ENCODE measurements at places on chromosomes 16 and 17.

- DNase-seq = no peak
Measured at GRCh38 chr17:51640108-51640622, 379.8 kb downstream of the UTP18 start.

GRCh38 chr17:77836557-77837041 lies 121.9 kb upstream of the TNRC6C start:
- DNase-seq = no peak

DNA sequence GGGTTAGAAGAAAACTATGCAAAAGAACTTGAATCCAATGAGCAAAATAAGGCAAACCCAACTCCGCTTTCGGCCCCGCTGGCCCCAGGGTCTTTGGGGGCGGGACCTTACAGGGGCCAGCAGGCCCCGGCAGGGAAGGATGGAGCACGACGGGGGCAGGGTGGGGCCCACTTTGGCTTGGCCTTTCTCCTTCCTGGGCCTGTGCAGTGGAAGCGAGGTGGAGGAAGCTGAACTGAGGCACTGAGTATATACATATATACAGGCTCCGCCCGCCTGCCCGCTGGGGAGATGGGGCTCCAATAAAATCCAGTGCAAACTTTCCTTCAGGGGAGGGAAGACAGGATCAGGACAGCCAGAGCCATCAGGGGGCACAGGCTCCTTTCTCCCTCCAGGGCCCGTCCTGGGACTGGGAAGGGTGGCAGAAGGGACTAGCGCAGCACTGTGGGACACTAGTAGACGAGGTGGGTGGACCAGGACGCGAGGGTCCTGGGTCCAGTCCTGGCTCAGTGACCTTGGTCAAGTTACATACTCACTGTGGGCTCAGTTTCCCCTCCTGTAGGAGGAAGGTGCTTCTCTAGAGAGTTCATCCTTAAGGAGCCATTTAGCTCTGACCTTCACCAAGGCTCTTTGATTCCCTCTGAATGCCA lies 20.9 kb upstream of the MPO start:
- DNase-seq = no peak

DNA sequence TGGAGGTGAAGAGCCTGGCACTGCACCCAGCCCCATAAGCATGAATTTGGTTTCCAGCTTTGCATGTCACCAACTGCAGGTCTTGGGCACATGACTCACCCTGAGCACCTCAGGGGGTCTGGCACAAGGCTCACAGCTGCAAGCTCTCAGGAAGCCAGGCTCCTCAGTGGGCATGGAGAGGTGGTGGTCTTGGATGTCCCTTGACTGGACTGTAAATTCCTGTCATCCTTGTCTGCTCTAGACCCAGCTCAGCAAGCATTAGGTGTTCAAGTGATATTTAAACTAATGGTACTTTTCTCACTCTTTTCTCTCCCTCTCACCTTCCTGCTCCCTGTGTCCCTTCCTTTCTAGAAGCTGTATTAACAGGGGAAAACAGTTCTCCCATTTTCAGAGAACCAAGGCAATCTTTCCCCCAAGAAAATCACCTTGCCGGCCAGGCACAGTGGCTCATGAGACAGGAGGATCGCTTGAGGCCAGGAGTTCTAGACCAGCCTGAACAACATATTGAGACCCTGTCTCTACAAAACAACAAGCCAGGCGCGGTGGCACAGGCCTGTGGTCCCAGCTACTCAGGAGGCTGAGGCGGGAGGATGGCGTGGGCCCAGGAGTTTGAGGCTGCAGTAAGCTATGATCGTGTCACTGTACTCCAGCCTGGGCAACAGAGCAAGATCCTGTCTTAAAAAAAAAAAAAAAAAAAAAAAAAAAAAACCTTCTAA lies 5.1 kb upstream of the KIFC3 start:
- DNase-seq = no peak

DNA sequence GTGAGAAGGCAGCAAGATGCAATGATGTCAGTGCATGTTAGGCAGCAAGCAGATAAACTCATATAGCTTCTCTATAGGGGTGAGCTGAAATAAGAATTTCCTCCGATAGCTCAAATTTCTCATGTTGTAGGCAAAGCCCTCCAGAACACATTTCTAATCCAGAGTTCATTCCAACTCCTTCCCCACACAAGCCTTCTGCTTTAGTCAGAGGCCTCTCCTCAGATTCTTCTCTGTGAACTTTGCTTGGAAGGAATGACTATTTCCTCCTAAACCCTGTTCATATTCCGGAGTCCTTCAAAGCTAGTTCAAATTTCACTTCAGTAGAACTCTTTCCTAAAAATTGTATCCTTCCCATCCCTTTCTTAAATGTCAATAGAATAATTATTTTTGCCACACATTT lies 144.8 kb downstream of the KCNJ2 start:
- no peak for DNase-seq

DNA sequence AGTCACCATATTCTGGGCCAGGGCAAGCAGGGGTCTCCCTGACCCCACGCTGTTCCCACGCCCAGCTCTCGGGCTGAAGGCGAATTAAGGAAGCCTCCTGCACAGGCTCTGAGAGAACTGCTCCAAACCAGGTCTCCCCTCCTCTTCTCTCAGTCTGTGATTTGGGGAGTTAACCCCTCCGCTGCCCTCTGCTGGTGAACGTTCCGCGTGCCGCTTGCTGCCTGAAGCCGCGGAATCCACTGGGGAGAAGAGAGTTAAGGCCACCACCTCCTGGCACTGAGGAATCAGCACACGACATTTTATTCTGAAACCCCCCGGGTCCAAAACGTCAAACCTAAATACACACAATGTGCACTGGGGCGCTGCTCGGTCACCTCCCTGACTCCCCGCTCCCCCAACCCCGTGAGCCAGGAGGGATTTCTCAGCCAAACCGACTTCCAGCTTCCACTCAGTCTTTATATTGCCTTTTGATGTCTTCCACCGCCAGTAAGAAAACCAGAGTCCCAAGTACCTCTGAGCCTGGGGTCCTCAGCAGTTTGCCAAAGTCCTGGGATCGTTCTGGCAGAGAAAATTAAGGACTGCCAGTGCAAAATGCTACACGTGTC lies 54.4 kb upstream of the RCVRN start:
- no peak for DNase-seq

DNA sequence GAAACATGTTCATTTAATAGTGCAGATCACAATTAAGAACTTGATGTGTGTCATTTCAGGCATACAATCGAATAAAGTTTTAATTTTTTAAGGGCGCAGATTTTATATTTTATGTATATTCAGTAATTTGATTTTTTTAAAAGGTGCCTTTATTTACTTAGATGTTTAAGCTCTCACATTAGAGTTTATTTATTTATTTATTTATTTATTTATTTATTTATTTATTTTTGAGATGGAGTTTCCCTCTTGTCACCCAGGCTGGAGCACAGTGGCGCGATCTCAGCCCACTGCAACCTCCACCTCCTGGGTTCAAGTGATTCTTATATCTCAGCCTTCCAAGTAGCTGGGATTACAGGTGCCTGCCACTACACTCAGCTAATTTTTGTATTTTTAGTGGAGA lies 3.8 kb downstream of the B4GALNT2 start:
- no peak for DNase-seq

- DNase-seq = no peak
Measured at GRCh38 chr16:11901091-11901490, 14.7 kb downstream of the GSPT1 start.

GRCh38 chr17:55607731-55608341 lies 96.6 kb upstream of the SMIM36 start:
- no peak for DNase-seq

DNA sequence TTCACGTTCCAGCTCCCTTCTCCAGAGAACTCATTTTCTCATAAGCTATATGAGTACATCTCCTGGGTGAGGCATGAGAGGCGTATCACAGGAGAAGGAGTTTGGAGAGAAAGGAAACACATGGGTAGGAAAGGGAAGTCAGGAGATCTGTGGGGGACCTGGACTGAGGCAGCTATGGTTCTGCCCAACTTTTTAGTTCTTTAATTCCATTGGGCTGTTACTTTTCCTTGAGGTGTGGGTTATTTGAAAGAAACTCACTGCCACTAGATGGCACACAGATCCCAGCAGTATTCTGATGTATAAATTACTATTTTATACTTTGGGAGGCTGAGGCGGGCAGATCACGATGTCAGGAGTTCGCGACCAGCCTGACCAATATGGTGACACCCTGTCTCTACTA lies 63.6 kb downstream of the NUP93 start:
- no peak for DNase-seq

- no peak for DNase-seq
Measured at GRCh38 chr17:19726631-19727376, 10.4 kb upstream of the SLC47A2 start.

DNA sequence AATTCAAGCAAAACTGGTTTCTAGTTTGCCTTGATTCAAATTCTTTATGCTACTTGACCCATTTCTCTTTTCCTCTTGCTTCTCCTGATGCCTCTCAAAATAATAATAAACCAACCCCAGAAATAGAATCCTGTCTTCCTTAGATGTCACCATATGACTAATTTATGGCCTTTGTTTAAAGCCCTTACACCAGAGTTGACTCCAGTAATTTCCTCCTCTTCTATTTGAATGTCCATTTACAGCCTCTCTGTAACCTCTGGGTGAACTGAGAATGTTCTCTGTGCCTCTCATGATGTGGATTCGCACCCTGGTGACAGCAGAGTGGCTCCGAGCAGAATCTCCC lies 31.5 kb downstream of the ZFHX3 start:
- DNase-seq = no peak

DNA sequence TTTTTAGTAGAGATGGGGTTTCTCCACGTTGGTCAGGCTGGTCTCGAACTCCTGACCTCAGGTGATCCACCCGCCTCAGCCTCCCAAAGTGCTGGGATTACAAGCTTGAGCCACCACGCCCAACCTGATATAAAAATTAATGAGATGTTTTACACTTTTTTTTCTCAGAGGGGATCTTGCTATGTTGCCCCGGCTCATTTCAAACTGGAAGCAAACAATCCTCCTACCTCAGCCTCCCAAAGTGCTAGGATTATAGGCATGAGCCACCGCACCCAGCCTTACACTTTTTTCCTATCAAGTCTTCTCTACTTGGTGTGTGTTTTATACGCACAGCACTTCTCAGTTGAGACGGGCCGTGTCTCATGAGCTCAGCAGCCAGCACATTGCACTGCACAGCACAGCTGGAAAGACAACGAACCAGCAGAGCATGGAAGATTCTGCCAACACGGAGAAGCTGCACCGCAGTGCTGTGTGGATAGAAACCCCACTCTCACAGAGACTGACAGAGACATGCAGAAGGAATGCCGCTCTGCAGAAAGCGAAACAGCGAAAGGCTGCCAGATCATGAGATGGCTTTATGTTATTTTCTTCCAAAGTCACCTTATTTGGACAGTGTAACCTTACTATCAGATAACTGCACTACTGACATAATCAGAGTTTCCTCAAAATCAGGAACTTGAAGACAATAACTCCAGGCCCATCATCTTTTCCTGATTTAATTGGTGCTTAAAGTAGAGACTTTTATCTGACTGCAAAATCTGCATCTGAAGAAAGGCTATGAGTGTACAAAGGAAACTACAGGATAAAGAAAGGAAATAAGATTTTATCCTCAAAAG lies 6.5 kb upstream of the QRICH2 start:
- DNase-seq = no peak

- DNase-seq = no peak
Measured at GRCh38 chr17:39809221-39809620, 54.9 kb downstream of the IKZF3 start.

GRCh38 chr16:27867122-27868110 lies 196.1 kb downstream of the GSG1L start:
- DNase-seq = peak; percentile 57

- no peak for DNase-seq
Measured at GRCh38 chr16:54316095-54316889, 29.7 kb upstream of the IRX3 start.

- DNase-seq = peak; percentile 64
Measured at GRCh38 chr16:81873843-81874752, 95.0 kb downstream of the PLCG2 start.

- DNase-seq = no peak
Measured at GRCh38 chr16:27611340-27611739, 61.4 kb downstream of the KATNIP start.

DNA sequence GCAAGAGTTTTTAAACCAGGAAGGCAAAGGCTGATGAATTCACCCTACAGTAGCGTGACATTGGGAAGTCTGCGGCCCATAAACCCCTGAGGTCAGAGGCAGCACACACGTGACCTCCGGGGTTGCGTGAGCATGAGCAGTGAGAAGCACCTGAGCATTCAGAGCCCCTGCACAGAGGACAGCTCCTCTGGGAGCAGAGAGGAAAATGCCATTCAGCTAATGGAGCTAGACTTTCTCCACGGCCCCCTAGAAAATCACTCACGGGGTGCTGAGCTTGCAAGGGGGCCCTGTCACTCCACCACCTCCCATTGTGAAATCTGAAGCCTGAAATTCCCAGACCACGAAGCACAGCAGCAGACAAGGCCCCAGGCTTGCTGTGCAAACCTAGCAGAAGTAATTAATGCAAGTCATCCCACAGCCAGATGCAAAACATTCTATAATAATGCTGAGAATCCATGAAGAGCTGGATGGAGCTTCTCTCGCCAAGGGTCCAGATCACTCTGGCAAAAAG lies 114.9 kb upstream of the RCVRN start:
- no peak for DNase-seq

GRCh38 chr17:29835435-29836351 lies 94.3 kb downstream of the SSH2 start:
- no peak for DNase-seq

- no peak for DNase-seq
Measured at GRCh38 chr17:27386206-27387075, 69.8 kb upstream of the KSR1 start.

DNA sequence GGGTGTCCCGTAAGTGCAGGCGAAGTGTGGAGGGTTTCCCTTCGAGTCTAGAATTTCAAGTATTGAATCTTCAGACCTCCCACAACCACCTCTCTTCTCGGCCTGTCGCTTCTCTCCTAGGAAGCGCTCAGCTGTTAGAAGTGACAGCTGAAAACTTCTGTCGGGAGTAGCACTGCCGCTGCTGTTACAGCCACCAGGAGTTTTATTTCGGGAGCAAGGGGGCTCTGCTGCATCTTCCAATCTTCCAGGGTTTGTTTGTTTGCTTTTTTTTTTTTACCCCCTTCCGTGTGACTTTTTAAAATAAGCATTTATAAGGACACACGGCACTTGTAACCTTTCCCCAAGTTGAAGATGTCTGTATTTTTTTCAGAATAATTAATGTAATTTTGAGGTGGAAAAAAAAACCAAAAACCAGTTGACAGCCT lies 767 bp downstream of the RPS6KB1 start:
- DNase-seq = peak; percentile 70

- no peak for DNase-seq
Measured at GRCh38 chr16:60285794-60286193, 1551.7 kb upstream of the GOT2 start.

- DNase-seq = no peak
Measured at GRCh38 chr16:53559270-53559951, 56.4 kb upstream of the AKTIP start.

Data from HuH-7.5 (cell line).